Posterior vena cava (tissue), 2 donors: ENCODE measurements at places on chromosomes 6 and 20. TPM values are rescaled to one million over a fixed set of nuclear protein-coding genes. Genes with fewer than 3 reads are reported as not detected.

DNA sequence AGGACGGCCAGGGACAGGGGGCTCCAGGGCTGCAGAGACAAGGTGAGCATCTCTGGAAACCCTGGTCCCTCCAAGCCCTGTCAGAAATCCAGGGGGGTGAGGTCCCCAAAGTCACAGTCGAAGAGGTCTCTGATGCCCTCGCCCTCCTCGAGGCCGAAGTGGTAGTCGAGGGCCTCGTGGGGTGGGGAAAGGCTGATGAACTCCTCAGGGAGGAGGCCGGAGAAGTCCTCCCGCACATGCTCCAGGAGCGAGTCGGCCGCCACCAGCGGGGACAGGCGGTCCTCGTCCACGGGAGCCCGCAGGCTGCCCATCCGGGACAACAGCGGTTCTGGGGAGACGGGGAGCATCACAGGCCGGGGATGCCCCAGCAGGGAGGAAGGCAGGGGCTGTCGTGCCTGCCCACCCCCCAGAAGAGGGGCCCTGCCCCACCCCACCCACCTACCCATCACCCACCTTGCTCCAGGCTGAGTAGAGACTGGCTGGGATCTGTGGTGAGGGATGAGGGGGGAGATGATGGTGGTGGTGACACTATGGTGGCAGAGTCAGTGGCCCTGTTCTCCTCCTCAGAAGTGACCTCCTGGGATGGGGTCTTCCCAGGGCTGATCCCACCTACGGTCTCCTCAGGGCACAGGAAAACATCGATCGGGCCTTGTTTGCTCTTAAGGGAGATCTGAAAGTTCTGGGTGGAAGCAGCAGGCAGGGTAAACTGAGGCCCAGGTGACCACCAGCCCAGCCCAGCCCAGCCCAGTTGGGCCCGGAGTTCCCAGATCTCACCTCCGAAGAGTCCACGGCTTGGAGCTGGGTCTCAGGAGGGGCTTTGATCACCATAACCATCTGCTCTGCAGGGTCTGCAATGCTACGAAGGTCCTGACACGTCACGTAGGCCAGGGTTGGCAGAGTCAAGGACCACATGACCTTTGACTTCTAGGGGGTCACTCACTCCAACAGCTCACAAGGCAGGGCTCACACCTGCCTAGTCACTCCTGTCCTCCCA lies 2.7 kb upstream of the NECAB3 start:
- no peak for DNase-seq

GRCh38 chr6:167426651-167427050 lies 101.8 kb downstream of the TTLL2 start:
- no peak for DNase-seq

The PTGIS gene
- total RNA-seq = 359 TPM

DNA sequence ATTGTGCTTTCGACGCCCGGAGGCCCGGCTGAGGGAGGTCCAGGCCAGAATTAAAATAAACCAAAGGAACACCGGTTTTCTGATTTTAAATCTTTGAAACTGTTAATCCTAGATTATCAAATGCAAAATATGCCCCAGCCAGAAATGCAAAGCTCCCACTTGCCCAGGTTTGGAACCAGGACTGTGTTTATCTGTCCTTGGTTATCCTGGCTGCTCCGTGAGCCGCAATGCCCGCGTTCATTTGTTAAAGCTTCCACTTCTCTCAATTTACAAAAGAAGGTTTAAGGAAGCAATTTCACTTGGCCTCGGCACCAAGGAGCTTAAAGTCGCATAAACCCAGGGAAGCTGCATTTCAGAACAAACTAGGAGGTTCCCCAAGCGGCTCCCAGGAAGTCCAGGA lies 250.0 kb downstream of the TAF4 start:
- no peak for DNase-seq

DNA sequence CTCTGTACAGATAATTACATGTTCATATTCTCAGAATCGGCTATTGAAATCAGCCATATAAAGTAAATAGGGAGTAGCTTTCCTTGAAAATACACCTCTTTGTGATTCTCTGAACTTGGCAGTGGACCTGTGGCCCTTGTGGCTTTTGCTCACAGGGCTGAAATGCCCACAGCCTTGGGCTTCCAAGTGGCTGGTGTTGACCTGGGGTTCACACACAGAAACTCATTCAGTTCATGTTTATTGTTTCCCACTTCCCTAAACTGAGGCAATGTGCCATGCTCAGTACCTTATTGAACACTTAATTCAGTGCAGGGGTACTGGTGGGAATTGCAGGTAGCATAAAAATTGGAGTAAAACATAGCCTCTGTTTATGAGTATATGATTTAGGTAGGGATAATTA lies 19.1 kb upstream of the TULP4 start:
- no peak for DNase-seq

GRCh38 chr20:57705127-57705899 lies 4.5 kb downstream of the PMEPA1 start:
- no peak for DNase-seq

- DNase-seq = no peak
Observed at GRCh38 chr6:158770533-158771330, 48.4 kb downstream of the EZR start.

DNA sequence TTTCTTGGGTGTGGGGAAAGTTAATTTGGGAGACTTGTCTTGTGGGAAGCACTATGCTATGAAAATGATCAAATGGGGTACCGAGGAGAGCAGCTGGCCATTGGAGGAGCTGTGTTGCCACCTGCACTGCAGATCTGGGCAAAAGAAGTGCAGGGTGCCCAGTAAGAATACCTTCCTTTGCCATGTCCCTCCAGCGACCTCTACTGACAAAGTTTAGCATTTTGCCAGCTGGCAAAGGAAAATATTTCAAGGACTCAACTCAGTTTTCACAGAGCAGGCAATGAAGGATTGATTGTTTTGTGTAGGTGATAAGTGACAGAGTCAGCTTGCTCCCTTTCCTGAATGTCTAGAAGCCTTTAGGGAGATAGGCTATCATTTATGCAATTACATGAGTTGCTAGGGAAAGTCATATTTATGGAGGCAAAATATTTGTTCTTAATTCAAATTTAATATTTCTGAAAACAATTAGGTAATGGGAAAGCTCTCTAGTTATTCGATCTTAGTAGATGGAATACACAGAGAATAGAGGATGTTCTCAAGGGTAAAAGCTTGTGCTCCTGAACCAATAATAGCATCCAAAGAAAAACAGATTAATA lies 118.4 kb downstream of the FARS2 start:
- DNase-seq = no peak

- no peak for DNase-seq
Observed at GRCh38 chr6:109239651-109240321, 142.5 kb downstream of the CD164 start.

The MCCD1 gene
- total RNA-seq = not detected

- no peak for DNase-seq
Observed at GRCh38 chr6:34984416-34984815, 95.4 kb downstream of the ANKS1A start.

The SPATS1 gene
- not detected for total RNA-seq

DNA sequence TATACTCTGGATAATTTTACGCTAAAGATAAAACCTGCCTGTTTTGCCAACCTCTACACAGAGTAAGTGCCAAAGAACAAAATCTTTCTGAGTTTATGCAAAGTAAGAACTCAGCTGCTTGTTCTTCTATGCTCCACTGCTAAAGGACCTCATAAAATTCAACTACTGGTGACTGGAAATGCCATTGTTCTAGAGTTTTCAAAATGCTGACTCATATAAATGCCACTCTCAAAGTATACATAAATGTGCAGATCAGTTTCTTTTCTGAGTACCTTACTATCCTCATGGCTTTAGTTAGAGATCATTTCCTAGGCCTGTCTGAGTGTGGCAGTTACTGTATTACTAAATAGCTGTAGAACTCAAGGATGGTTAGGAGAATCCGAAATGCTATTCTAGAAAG lies 45.6 kb downstream of the LYRM4 start:
- no peak for DNase-seq

The SPATA2 gene
- 4.5 TPM for total RNA-seq

The OPRM1 gene
- not detected for total RNA-seq

- no peak for DNase-seq
Observed at GRCh38 chr6:63634630-63635029, 972 bp upstream of the PHF3 start.

DNA sequence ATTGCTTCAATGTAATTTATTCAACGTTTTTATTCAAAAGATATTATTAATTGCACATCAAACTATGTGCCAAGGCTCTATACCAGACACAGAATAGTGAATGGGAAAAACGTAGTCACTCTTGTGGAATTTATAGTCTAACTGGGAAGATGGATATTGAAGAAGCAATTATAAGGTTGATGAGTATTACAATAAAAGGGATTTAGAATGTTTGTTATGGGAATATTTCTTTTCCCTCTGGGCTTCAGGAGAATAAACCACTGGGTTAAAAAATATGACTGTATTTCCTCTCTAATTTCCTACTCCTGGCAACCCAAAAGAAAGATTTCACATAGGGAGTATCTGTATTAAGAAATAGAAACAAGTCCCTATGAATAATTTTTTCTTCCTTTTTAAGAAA lies 25.1 kb upstream of the UTRN start:
- no peak for DNase-seq

The ZBTB46 gene
- total RNA-seq = 6.8 TPM

The SIRPB1 gene
- total RNA-seq = 1.9 TPM
